Activated CD4-positive, CD25-positive, alpha-beta regulatory T cell (primary cell): ENCODE measurements at places on chromosomes 7 and 10.

- no peak for DNase-seq
Measured at GRCh38 chr7:140640727-140641523, at the start of gene DENND2A. TSS of gene DENND2A (minus strand) at chr7:140640813. CDS start at chr7:140602397, 38,416 bp downstream.

DNA sequence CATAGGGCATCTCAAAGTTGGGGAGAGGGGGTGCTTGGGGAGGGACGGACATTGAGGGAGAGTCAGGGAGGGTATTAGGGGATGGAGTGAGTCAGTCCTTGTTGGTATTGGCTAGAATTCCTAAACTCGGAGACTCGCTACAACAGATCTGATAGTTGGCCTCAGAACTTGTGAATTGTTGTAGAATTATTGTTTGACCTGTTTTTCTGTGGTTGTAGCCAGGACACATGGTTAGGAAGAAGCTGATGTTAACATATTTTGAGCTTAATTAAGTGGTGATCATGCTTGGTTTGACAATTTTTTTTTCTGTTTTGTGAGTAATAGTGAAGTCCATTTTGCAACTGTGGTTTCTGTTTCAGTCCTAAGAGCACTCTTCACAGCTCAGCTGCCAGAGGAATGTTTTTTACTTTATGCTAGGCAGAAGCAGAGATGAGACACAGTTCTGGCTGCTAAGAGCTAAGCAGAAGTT is 1190.3 kb upstream of the C7orf33 start:
- DNase-seq, result no peak

GRCh38 chr10:35192645-35193249 is 66.1 kb downstream of the CREM start:
- DNase-seq, result no peak

DNA sequence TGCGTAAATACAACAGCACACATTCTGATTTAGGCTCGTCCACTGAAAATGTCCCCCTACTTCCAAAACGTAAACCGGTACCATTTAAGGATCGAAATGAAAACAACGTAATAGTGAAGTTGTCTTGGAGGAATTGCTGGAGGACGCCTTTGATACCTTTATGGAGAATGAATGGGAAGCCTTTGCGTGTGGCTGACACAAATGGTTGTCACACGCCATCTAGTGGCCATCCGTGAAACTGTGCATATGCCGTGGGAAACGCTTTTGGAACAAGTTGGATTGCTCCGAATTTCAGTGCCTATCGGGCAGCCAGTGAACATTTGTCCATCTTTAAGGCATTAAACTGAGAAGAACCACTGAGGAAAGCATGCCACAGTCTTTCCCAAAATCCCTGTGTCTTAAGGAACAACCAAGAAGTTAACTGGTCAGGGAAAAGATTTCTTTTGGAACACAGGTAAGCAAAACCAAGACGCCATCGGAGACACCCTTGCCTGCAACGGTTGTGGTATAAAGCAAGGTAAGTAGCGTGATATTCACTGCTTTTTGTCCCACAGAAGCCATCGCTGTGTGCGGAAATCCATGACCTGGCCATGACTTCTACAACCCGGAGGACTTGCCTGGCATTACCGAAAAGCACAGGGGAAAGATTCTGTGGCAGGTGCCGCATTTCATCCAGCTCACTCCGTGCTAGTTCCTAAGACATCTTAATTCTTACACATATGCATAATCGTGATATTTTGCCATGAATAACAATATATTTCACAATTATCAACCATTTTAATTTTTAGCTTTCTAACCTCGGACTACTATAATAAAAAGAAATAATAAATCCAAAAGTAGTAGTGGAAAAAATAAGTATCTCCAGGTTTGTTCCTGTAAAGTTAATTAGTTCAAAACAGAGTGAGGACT is 100.6 kb downstream of the FAM204A start:
- peak; percentile 34 for DNase-seq

DNA sequence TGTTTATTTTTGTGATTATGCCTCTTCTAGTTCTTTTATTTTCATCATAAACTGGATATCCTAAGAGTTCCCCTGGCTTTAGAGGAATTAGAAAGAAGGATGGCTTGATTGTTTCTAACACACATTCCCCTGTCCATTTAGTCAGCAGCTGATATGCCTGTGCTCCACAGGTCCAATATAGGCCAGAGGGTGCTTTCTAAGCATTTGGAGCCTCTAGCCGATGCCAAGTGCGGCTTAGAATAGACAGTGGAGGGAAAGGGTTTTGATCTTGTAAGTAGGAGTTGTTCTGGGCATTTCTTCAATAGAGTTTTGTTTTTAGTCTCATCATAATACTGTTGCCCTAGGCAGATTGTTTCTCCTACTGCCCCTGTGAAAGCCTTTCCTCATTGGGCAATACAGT is 6.6 kb downstream of the CYP3A43 start:
- no peak for DNase-seq

- DNase-seq, result no peak
Measured at GRCh38 chr10:128932071-128932820, 534.8 kb upstream of the MGMT start.

DNA sequence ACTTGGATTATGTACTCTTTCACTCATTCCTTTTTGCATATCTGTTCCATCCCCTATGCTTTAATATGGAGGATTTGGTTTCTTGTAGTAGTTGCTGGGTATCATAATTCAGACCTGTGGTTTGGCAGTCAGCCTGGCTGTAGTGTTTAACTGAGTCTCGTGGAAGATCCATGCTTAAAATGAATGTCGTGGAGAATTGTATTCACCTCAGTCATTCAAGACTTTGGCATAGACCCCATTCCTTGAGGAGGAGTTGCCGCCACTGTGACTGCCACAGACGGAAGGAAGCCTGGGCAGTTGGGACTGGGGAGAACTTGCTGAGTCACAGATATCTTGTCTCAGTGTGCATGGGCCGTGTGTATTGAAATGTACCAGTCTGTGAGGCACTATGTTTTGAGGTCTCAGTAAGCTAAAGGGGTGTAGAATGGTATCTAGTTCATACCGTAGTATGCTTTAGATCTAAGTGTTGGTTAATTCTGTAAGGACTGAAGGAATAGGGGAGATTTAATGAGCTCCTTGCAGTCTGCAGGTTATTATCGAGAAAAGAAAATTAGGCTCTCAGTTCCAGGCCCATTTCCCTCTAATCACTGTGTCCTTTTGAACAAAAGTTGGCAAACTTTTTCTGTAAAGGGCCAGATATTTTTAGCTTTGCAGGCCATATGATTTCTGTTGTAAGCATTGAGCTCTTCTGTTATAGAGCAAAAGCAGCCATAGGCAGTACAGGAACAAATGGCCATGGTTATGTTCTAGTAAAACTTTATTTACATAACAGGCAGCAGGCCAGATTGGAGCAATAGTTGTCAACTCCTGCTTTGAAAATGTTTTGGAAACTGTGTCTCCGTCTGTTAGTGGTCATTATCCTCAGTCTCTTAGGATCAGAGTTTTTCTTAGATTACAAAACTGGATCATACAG is 76.8 kb downstream of the TPST1 start:
- no peak for DNase-seq

DNA sequence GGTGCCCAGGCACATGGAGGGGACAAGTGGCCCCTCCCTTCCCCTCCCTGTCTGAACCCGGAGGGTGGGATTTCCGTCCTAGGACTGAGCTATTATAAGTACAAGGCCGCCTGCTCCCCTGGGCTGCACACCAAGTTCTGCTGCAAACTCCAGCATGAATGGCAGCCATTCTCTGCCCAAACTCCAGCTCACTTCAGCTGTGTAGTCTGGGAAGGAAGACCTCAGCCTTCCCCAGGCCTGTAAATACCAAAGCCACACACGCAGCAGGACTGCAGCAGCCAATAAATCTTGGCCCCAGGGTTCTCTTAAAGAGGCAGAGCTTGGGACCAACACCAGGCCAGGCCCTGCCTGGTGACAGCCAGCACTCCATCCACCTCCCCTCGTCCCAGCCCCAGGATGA is 291.3 kb upstream of the ZMIZ1 start:
- no peak for DNase-seq

- no peak for DNase-seq
Measured at GRCh38 chr10:482051-482501, 207.4 kb downstream of the DIP2C start.

DNA sequence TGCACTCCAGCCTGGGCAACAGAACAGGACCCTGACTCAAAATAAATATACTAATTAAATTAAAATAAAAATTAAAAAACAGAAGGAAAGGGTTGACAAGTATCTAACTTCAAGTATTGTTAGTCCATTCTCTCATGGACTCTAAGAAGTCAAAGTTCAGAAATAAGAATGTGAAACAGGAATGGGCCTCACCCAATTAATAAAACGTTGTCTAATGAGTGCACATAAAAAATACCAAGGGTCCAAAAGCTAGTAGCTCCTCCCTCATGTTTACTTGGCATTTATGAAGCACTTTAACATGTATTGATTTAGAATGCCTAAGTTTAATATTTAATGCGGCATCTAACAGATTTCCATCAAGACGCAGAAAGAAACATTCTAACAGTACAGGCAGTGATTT is 18.9 kb downstream of the FAM171A1 start:
- DNase-seq, result no peak

GRCh38 chr10:70130878-70131559 is 1.6 kb downstream of the AIFM2 start:
- DNase-seq, result no peak

DNA sequence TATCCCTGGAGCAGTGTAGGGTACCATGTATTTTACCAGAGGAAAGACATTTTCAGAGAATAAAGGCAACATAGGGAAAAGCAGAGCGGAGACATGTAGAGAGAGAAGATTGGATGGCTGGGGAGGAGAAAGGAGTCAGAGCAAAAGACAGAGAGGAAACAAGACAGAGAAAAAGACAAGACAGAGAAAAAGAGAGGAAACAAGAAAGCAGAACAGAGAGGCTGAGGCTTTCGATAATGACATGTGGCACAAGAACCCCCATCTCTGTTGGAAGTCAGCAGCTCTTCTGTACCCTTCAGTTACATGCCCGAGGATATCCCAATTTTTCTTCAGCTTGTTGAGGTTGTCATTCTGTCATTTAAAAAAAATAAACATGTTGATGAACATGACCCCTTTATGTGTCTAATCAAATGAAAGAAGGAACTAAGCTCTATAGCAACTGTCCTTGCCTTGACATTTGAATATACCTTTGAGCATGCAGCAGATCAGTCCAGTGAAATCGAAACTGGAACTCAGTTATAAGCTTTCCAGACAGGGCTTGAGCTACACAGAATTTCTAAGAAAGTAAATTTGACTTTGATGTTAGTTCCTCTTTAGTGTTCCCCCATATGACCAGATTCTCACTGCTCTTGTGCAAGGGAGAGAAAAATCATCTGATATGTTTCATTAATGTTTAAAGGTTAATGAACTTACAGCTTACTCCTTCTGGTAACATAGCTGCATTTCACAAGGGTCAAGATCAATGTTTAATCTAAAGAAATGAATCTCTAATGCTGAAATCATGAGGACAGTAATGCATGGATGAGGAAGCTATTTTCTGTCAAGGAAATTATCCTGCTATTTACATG is 75.1 kb upstream of the SP4 start:
- no peak for DNase-seq

DNA sequence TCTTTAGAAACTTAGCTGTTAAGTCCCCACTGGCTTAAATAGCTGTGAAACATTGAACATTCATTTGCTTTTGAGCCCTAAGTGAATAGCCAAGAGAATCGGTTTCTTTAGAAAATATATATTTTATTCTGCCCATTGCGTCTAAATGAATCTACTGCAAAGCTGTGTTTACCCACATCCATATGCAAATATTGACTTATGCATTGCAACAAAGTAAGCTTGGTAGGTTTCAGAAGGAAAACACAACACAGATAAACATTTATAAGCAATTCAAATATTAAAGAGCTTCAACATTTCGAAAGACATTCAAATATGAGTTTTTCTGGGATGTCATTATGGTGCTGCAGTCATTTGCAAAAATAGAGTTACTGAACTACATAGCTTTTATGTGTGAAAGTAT is 257.3 kb downstream of the SH2D4B start:
- no peak for DNase-seq

DNA sequence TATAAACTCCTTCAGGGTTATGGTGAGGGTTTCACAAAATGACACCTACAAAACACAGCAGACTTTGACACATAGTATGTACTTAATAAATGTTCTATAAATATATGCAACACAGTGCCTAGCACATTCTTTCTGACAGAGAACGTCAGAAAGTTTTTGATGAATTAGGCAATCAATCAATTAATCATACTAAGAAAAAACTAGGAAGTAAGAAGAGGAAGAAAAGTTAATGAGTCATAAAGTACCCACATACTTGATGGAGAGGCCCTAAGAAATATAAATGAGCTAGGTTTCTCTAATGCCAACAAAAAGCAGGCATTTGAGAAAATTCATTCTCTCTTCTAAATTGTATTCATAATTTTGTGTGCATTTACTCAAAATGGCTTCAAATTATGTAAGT is 192.7 kb upstream of the VWC2 start:
- no peak for DNase-seq

- DNase-seq, result no peak
Measured at GRCh38 chr7:42219447-42219846, 17.6 kb downstream of the GLI3 start.

DNA sequence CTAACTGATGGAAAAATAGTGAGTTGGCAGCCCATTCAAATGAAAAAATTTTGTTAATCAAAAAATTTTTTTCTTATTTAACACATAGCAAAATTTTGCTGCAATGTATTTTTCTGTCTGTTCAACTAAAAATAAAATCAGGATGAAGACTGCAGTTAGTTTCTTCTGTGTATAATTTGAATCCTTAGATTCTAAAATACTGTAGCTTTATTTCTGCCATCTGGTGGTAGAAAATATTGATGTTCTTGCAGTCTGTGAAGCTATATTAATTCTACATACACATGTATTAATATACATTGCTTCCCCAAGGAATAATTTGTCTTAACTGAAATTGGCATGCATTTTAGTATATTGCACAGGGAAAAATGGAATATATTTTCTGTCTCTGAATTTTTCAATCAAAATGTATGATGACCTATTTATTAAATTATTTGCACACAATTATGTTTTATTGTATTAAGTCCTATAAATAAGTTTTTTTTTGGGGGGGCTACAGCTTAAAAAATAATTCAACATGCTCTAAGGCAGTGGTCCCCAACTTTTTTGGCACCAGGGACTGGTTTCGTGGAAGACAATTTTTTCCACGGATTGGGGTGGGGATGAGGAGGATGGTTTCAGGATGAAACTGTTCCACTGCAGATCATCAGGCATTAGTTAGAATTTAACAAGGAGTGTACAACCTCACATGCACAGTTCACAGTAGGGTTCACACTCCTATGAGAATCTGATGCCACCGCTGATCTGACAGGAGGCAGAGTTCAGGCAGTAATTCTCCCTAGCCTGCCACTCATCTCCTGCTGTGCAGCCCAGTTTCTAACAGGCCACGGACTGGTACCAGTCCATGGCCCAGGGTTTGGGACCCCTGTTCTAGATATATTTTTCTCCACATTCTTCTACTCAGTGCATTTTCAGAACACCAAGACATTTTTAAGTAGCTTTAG is 119.4 kb downstream of the GNAT3 start:
- DNase-seq, result no peak

GRCh38 chr7:102064361-102065025 is 222.2 kb upstream of the SH2B2 start:
- DNase-seq, result no peak

GRCh38 chr7:98024075-98024474 is 34.1 kb upstream of the OCM2 start:
- DNase-seq, result no peak
